ENCODE measurements at places on chromosomes 5 and 9.

GRCh38 chr5:122156724-122157325 lies 27.5 kb downstream of the ZNF474 start:
- DNase-seq, result peak; percentile 73

- DNase-seq, result no peak
Observed at GRCh38 chr9:20405078-20405477, 217.2 kb downstream of the MLLT3 start.

- DNase-seq, result no peak
Observed at GRCh38 chr9:133543772-133544467, 9.4 kb downstream of the ADAMTSL2 start.

- DNase-seq, result no peak
Observed at GRCh38 chr5:11622785-11623184, 281.5 kb downstream of the CTNND2 start.

DNA sequence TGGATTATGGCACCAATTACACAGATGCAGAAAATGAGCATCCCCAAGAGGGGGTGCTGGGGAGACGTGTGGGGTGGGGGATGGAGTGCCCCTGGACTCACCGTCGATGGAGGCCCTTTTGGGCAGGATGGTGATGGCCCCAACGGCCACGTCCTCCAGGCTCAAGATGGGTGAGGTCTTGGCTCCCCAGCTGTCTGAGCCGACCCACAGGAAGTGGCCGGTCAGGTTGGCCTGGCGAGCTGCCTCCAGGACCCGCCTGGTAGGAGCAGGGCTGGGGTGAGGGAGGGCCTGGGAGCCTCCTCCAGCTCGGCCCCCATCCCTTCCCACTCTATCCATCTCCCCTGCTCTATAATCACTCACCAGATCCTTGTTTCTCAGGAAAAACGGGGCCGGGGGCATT lies 4.6 kb downstream of the GRM6 start:
- DNase-seq, result no peak
